Fibroblast of lung (primary cell): ENCODE measurements at places on chromosomes 4 and X.

DNA sequence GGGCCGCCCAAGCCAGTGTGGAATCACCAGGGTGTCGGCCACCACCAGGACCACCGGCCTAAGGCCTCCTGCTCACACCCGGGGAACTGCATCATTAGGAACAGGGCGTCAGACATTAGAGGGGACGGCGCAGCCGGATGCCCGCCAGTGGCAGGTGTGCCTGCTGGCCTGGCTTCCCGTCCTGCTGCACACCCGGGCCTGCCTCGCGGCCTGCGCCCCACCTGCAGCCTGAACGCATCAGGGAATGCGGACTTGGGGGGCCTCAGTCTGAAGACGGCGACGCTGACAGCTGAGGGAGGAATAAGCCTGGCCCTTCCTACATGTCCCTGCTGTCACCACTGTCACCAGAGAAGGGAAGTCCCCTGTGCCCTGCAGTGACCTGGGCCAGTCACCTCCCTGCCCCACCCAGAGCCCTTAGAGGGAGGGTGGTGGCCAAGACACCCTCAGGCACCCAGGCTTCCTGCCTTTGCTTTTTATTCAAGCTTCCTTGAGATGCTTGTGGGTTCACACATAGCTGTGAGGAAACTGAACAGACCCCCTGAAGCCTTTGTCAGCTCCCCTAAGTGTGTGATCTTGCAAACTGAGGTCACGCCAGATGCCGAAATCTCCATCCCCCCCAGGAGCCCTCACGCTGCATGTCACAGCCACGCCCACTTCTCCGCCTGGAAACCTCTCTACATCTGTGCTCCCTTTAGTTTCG lies 3.2 kb downstream of the DGKQ start:
- no peak for DNase-seq

DNA sequence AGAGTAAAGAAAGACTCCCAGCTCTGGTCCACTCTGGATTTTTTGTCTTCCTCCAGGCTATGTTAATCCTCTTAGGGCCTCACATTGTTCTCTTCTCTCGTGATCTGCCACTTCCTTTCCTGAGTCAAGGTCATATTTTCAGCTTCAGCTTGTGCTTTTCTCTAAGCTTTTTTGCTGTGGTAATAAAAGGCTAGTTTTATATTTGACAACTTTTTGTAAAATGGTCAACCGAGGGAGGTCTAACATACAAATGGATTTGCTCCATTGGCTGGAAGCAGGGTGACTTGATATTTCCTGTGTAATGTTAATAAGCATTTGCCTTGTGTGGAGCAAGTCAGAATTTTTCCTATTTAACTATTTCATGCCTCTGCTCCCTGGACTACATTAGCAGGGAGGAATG lies 239.7 kb downstream of the RAB28 start:
- DNase-seq: no peak

GRCh38 chr4:39987485-39987884 lies 9.8 kb upstream of the PDS5A start:
- no peak for DNase-seq

DNA sequence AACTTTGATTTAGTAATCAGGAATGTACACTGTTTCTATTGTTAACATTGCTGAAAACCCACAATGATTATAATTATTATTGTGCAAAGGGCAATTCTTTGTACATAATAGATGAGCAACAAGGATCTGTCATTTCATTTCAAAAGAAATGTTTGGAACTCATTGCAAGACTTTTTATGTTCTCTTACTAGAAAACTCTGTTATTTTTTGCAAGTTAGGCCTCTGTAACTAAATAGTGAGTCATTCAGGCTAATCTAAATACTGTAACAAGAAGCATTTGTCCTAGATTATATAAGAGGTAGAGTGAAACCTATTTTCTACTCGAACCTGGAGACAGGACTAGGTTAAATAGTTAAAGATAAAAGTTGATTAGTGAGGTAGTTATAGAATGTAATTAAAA lies 93.2 kb upstream of the FAM47B start:
- DNase-seq: peak; percentile 67

DNA sequence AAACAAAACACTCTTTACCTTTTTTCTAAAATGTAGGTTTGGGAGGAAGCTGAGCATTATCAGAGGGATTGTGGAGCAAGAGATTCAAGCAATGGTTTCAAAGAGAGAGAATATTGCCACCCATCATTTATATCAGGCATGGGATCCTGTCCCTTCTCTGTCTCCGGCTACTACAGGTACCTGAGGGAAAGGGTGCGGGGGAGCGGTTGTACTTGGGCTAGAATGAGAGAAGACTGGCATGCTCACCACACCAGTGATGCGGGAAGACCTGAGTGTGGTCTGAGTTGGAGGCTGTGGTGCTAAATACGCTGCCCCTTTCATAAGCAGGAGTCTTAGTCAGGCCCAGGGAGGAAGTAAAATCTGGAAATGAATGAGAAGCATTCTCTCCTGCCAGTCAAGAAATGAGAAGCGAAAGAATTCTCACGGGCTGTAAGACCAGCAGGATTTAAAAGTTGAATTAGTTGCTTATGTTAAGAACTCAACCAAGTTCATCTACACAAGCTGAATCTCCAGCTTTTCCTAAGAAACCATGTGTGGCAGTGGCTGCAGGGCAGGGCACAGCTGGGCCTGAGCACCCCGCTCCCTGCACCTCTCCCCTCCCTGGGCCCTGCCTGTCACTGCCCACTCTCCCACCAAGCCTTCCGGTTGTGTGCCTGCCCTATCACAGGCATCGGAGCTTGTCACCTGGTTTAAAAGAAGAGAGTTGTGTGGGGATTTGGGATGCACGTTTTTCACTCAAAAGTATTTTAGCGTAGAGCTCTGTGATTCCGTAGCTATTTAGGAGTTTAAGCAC lies 24.8 kb upstream of the MSANTD1 start:
- DNase-seq: no peak

- peak; percentile 35 for DNase-seq
These were observed 367.5 kb upstream of the GRID2 start for GRCh38 chr4:91936311-91936710.
